ENCODE measurements at places on chromosomes 4 and X. TPM values are rescaled to one million over a fixed set of nuclear protein-coding genes. Genes with fewer than 3 reads are reported as not detected.

APOOL gene
- total RNA-seq: 8.5 TPM

TBX22 gene
- total RNA-seq: not detected

CYLC1 gene
- not detected for total RNA-seq

MAGEA1 gene
- not detected for total RNA-seq

MAP3K15 gene
- total RNA-seq: not detected

MUC7 gene
- total RNA-seq: not detected

Data from aortic smooth muscle cell (primary cell).